ENCODE measurements at places on chromosomes 5 and 9.

DNA sequence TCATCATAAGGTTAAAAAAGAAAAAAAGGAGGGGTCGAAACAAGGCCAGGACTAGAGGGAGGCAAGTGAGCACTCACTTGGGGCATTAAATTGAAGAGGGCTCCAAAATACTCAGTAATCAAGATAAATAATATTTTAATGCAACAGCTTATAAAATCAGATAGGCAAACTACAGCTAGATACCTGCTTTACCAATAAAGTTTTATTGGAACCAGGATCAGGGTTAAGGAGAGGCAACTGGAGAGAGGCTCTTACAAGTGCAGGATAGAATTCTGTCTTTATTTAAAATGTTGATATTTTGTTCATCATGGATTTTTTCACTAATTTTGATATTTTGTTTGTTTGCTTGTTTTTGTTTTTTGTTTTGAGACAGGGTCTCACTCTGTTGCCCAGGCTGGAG, 30.3 kb upstream of the PURA start:
- DNase-seq = no peak

GRCh38 chr9:107485458-107486043, 4.0 kb downstream of the KLF4 start:
- DNase-seq = no peak

DNA sequence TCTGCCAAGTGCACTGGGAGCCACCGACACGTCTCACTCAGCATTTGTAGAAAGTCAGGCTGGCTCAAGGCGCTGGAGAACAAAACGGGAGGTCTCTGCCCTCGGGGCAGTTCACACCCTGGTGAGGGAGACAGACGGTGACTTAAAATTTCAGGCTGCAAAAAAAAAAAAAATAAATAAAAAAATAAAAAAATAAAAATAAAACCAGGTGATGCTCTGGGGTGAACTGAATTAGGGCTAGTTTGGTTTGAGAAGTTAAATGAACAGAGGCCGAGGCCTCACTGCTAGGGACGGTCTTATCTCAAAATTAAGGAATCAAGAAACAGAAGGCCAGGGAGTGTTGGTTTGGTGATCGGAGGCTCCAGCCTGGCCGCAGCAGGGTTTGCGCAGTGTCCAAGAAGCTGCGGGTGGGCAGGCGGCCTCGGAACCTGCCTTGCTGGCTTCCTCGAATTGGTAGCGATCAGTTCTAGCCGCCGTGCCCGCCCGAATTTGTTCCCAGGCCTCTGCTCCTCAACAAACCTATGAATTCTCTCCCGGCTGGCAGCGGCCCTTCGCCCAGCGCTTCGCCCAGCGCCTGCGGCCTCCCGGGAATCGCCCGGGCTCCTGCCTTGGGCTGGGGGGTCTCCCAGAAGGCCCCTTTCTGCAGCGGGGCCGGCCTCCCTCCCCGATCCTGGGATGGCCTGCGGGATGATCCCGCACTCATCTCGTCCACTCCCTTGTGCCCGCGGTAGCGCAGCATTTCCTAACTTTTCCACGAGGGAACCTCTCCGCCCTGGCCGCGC, 1.5 kb downstream of the NKX2-5 start:
- no peak for DNase-seq

DNA sequence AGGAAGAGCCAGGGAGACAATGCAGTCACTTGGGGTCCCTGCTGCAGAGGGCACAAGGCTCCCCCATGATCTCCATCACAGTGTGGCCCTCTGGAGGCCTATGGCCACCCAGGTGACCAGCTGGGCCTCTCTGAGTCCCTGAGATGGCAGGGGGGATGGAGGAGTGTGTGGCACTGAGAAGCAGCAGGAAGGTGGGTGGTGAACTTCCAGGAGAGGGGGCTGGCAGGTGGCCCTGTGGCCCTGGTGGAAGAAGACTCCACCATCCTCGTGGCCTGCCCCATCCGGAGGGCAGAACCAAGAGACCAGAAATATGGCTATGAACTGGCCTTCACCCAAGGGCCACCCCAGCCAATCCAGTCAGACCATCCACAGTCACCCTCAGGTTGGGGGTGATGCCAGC, 31.7 kb upstream of the AFAP1L1 start:
- no peak for DNase-seq

DNA sequence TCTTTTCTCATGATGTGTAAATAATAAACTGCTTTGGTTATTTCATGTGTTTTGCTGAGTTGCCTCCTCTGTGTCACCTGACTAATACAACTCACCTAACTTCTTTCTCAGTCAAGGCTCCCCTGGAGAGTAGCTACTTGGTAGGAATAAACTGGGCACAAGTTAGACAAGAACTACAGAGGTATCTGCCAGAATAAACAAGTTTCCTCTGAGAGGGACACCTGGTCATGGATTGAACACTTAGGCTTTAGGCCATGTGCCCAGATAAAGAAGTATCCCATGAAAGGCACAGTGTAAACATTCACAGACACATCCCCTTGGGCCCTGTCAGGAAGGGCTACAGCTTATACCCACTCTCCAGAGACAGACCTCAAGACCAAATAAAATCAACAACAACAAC, 532.5 kb downstream of the KIF4B start:
- DNase-seq = peak; percentile 22

DNA sequence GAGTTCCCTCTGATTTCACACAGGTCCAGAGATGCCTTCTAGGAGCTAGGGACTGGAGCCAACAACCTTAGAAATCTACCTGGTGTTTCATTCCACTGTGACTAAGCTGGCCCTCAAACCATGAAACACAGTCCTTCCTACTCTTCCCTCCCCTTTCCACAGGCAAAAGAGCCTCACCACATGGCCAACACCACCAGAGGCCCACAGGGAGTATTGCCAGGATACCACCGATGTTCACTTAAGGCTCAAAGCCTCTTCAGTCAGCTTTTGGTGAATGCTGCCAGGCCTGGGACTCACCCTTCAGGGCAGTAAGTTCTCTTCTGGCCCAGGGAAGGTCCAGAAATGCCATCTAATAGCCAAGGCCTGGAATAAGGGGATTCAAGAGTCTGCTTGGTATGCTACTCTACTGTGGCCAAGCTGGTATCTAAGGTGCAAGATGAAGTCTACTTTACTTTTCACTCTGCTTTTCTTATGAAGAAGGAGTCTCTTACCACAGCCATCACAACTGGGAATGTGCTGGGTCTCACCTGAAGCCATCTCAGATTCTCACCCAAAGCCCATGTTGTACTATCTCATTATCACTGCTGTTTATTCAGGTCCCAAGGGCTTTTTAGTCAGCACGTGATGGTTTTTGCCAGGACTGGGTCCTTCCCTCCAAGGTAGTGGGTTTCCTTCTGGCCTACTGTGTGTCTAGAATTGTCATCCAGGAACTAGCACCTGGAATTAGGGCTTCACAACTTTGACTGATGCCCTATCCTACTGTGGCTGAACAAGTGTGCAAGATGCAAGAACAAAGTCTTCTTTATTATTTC, 1018.4 kb downstream of the TAF11L14 start:
- no peak for DNase-seq

GRCh38 chr5:312845-313244, 8.7 kb upstream of the AHRR start:
- no peak for DNase-seq

Data from NCI-H2081 (cell line).